ENCODE measurements at places on chromosomes 13 and 19.

- no peak for DNase-seq
These were observed 29.2 kb downstream of the SHANK1 start for GRCh38 chr19:50690439-50690838.

DNA sequence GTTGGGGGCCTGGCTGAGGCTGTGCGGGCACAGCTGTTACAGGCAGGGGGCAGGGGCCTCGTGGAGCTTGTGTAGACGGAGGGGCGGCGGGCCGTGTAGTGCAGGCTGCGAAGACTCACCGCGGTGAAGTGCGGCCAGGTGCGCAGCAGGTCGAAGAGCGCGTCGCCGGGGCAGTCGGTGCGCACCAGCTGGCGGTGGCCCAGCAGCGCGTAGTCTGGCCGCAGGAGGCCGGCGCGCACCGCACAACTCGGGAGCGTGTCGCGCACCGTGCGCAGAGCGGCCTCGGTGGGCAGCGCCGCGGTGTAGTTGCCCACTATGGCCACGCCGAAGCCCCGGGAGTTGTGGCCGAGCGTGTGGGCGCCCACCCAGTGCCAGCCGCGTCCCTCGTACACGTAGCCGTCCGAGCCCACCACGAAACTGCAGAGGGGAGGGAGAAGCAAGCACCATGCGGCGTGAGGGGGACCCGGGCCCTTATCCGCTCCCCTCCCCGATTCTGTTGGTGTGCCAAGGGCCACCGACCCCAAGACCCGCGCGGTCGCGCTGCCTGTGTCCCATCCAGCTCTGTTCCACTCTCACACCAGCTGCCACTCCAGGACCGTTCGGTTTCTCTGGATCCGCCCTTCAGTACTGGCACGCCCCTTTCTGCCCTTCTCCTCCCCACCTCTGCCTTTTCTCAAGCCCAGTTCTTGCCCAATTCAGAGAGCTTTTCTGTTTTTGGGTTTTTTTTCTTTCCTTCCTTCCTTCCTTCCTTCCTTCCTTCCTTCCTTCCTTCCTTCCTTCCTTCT is 5.4 kb upstream of the RASAL3 start:
- DNase-seq: no peak

DNA sequence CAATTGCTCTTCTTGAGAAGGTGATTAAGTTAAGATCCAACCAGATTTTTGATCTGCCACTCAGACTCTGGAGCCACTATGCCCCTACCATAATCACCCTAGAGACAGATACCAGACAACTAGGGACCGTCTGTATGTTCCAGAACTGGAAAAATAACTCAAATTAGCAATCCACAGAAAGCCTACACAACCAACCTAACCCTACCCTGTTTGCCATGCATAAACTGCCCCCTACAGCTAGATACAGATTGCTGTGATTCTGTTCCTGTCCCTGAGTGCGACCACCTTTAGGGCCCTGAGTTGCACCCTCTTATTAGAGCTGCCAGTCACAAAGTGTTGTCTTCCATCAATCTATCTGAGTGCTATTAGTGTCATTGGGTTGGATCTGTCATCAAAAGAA is 929.8 kb upstream of the SLITRK1 start:
- DNase-seq: no peak

DNA sequence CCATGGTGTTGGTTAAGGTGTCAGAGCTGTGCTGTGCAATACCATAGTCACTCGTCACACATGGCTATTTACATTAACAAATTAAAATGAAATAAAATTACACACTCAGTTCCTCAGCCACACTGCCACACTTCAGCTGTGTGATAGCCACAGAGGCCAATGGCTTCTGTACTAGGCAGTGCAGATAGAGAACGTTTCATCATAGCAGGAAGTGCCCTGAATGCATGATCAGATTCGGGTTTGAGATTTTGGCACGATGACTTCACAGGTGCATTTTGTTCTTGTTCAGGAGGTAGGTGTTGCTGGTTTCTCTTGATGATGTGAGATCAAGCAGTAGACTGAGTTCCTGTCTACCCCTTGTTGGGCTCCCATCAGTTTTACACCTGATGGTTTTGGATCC is 6.5 kb downstream of the ARMC6 start:
- no peak for DNase-seq

DNA sequence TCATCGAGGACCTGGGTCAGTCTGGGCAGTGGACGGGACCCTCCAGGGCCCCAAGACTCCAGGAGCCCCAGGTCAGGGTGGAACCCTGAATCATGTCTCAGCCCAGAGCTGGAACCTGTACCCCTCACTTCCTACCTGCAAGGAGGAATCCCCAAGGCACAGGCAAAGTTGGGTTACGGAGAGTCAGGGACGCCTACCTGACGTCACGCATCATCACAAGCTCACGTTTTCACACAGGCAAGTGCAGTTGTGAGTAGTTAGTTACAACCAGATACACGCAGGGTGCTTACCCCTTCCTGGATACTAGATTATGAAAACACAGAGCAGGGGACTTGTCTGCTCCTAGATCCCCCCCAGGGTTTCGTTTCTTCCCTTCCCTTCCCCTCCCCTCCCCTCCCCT is 1.9 kb downstream of the RETN start:
- DNase-seq: no peak

DNA sequence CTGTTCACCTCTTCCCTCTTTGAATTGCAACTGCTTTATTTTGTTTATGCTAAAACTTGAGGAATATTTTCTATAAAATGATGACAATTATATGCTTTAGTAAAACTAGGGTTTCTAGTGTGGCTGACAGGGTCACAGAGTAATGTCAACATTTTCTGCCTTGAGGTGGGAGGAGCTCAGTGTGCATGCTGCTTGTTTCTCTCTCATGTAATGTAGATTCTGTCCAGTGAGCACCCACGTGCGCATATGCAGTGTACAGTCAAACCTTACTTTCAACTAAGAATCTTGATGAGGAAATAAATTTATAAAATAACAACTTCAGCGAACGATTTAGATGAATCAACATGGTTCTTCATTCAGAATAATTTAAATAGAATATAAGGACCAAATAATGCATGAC is 603.9 kb downstream of the PCDH17 start:
- no peak for DNase-seq

GRCh38 chr13:37029617-37030016 is 29.0 kb downstream of the EXOSC8 start:
- no peak for DNase-seq

DNA sequence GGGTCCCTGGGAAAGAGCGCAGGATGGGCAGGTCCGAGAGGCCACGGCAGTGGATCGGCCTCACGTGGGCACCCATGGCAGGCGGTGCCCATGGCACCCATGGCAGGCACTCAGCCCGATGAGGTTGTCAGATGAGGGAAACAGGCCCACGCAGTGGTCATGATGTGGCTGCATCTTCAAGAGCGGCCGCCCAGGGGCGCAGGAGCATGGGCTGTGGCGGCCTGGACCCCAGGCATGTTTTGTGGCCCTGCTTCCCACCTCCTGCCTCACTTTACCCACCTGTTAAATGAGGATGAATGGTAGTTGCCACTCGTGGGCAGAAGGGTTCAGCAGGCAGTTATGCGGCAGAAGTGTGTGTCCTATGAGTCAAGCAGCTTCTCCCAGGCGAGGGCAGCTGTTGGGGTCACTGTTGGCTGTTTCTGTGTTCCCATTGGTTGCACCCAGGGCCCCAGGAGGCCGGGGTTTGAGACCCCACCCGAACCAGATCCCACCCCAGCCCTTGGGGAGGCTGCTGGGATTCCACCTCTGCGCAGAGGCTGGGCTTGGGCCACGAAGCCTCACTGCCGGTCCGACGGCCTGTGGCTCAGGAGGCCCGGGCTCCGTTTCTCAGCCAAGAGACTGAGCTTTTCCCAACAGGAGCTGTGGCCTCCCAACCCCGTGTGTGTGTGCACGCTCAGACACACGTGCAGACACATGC is 30.0 kb downstream of the CSNK1G2 start:
- DNase-seq: no peak

DNA sequence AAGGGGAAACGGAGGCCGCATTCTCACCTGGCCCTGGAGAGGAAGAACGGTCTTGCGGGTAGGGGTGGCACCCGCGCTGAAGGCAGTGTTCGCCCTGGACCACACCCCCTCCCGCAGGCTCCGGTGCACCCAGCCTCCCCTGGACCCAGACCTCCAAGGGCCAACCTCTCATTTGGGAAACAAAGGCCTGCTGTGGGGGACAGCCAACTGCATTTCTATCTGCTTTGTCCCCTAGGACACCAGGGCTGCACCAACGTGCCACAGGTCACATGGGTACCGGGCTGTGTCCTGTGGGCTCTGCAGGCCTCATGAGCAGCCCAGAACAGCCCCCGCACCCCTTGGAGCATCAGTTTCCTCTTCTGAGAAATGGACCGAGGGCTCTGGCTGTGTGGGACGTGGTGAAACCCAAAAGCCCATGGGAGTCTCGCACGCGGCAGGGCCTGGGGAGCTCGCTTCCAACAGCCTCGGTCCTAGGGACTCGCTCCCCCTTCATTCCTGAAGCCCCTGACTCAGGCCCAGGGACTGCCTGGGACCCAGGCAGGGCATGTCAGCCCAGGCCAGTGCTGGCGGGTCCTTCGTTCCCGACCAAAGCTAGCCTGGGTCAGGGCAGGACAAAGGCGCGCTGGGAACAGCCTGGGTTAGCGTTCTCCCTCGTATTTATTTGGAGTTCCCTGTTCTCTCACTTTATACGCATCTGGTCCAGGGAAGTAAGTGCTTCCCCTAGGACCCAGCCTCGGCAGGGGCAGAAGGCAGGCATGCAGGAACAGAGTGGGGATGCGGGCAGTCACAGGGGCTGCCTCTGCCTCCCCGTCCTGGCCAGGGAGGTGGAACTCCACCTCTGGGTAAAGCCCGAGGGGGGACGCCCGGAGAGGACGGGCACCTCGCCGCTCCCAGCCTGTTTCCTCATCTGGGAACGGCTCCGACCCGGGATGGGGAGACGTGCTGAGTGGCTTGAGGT is 4.6 kb downstream of the TCF3 start:
- no peak for DNase-seq

DNA sequence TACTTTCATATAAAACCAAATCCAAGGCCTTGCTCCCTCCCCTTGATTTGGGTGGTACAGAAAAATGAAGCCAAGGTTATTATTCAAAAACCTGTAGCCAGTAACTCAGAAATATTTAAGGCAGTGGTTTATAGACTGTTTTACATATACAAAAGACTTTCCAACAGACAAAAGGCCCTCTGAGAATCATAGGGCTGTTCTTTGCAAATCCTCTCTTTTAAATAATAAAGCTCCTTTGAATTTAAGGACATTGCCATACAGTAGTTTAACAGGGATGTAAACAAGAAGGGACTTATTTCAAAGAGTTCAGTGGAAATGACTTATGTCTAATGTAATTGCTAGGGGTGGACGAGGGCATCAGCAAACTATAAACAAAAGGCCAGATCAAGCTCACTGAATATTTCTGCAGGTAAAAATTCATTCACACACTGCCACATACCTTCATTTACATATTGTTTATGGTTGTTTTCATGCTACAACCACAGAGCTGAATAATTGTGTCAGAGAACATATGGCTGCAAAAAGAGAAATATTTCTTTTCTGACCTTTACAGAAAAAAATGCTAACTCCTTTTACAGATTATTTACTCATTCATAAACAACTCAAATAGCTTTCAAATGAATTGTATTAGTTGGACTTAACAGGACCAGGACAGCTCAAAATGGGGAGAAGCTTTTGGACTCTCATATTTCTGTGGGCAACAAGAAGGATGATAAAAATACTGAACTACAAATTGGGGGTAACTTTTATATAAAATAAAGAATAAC is 665.6 kb downstream of the SLITRK1 start:
- no peak for DNase-seq

DNA sequence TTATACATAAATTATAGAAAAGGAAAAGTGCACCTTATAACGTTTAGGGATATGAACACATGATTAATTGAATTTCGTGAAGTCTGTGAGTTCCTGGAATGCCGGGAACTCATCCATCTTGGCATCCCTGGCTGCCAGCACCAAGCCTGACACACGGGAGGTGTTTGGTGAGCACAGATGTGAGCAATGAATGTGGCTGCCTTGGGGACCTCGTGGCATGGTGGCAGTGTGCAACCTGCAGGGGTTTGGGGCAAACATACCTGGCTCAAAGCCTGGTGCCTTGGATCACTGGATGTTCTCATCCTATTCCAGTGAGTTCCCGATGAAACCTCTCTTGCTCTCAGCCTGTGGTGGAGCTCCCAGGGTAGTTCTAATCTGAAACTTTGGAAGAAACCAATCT is 10.4 kb upstream of the MAP2K2 start:
- no peak for DNase-seq

- DNase-seq: peak; percentile 88
These were observed 4.7 kb upstream of the MYBPC2 start for GRCh38 chr19:50427997-50428425.

DNA sequence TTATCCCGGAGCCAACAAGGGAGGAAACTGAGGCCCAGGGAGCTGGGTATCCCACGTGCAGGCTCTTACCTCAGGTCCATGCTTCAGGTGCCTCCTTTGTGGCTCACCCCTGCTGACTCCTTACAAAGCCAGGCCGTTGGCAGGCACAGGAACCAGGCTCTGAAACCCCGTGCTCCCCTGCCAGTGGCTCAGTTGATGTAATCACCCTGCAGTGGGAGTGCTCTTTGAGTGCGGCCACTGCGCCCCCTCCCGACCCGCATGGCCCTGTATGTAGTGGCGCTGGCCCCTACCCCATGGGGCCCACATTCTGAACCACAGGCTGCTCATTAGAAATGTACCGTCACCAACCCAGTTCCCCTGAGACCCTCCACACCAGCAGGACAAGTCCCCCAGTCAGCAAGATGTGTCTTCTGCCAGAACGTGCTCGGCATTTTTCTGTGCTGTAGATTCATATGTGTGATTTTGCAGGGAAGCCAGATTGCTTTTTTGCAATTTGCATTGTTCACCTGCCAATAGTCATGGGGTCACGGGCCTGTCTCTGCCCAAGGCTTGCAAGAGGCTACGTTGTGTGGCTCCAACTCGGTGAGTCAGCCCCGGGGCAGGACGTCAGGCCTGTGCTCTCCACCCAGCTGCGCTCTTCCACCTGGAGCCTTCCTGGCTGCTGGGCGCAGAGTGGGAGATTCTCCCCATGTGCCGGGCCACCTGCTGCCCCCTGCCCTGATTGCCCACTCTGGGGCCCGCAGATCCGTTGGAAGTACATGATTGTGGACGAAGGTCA is 60.3 kb downstream of the SMARCA4 start:
- no peak for DNase-seq

- DNase-seq: no peak
These were observed 13.8 kb downstream of the ZNF93 start for GRCh38 chr19:19914596-19914995.

DNA sequence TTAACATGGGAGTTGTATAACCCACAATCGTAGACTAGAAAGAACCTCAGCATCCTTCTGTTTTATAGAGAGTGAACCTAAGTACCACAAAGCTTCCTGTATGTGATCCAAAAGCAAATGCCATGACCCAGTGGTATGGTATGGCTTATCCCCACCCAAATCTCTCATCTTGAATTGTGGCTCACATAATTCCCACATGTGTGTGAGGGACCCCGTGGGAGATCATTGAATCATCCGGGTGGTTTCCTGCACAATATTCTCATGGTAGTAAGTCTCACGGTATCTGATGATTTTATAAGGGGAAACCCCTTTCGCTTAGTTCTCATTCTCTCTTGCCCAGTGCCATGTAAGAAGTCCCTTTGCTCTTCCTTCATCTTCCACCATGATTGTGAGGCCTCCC is 587.9 kb downstream of the LMO7 start:
- DNase-seq: no peak
